ENCODE measurements at places on chromosomes 2 and 18. TPM values are rescaled to one million over a fixed set of nuclear protein-coding genes. Genes with fewer than 3 reads are reported as not detected.

DNA sequence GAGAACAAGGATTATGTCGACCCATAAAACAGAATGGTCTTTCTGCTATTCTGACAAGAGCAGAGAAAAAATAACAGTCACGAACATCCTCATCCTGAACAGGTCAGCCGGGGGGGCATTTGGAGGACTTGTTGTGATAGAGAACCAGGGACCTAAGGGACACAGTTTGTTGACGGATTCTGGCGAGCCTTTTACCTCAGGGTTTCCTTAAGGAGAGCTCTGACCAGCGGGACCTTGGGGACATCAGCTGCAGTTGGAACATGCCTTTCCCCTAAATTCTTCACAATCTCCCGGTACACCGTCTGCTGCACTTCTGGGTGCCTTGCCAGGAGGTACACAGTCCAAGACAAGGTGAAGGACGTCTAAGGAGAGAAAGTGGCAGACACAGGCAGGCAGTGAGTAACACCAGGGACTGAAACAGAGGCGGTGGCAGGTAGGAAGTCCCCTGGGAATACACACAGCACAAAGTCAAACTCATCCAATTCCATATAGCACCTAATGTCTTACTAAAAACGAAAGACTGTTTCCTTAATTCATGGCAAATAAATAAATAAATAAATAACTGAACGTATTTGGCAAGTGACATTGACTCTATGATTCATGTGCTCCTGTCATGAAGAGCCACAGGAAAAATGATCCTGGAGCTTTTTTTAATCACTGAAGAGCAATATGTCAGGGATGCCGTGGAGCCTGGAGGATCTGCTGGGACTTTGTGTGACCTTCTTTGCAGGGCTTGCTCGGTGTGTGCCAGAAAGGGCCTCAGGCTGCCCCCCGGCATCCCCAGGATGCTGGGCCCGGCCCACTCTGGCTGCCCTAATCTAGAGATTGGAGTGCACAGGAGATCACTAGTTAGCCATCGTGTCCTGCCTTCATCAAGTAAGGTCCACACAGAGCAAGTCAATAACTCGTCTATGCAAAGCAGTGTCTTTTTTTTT, 24.7 kb downstream of the CYP27C1 start:
- no peak overlapping the region for H3K4me3 ChIP-seq
- H3K27ac ChIP-seq: no peak overlapping the region
- DNase-seq: no peak
- H3K4me1 ChIP-seq: peaks cover 33% of the 10 kb centered on the region
- no peaks in the 10 kb centered on the region for H3K27me3 ChIP-seq

Gene REG3G
- 0.30 TPM for total RNA-seq

Gene MEP1B
- not detected for total RNA-seq

DNA sequence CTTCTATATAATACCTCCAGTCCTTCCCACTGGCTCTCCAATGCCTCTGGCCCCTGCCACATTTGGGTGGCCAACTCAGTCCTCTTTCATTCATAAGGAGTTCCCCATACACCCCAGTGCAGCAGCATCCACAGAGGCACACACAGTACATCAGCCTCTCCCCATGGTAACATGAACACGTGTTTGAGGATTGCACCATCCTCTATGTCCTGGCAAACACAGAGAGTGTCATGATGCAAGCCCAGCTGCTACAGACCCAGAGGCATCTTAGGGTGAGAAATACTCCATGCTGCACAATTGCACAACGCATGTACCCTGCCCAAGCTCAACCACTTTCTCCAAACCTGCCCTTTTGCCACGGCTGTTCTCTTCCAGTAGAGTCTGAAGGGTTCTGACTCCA, 11.5 kb downstream of the IGFBP5 start:
- H3K27ac ChIP-seq: no peak overlapping the region
- H3K36me3 ChIP-seq: no peaks in the 10 kb centered on the region
- H3K4me3 ChIP-seq: no peak overlapping the region
- H3K4me1 ChIP-seq: peaks cover 45% of the 10 kb centered on the region
- no peak for DNase-seq
- H3K27me3 ChIP-seq: no peaks in the 10 kb centered on the region

All from WTC11 (cell line).